ENCODE measurements at places on chromosomes 5 and 9. TPM values are rescaled to one million over a fixed set of nuclear protein-coding genes. Genes with fewer than 3 reads are reported as not detected.

PCDHB9 gene
- 0.53 TPM for total RNA-seq

DNA sequence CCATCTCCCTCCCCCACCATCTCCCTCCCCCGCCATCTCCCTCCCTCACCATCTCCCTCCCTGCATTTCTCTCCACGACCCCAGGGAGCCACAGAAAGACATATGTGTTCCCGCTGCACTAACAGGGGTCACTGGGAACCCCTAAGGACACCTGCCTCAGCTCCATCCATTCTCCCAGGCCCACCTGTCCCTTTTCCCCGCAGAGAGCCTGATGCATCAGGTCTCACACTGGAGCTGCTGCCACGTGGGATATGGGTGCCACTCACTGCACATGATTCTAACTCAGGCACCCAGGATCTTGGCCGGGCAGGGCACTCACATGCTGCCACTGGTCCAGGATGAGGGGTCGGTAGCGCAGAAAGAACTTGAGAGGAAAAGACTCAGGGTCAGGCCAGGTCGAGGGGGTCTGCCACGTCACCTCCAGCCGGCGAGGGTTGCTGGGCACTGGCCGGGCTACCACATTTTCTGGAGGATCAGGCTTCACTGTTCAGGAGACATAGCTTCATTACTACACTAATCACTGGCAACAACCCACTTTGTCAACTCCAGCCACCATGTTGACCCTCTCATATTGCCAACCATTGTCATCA is 33.2 kb upstream of the ENHO start:
- DNase-seq, result no peak

- DNase-seq, result no peak
Observed at GRCh38 chr9:127088724-127089615, 33.5 kb downstream of the ANGPTL2 start.

GRCh38 chr9:19209188-19209587 is 21.3 kb upstream of the DENND4C start:
- no peak for DNase-seq

DNA sequence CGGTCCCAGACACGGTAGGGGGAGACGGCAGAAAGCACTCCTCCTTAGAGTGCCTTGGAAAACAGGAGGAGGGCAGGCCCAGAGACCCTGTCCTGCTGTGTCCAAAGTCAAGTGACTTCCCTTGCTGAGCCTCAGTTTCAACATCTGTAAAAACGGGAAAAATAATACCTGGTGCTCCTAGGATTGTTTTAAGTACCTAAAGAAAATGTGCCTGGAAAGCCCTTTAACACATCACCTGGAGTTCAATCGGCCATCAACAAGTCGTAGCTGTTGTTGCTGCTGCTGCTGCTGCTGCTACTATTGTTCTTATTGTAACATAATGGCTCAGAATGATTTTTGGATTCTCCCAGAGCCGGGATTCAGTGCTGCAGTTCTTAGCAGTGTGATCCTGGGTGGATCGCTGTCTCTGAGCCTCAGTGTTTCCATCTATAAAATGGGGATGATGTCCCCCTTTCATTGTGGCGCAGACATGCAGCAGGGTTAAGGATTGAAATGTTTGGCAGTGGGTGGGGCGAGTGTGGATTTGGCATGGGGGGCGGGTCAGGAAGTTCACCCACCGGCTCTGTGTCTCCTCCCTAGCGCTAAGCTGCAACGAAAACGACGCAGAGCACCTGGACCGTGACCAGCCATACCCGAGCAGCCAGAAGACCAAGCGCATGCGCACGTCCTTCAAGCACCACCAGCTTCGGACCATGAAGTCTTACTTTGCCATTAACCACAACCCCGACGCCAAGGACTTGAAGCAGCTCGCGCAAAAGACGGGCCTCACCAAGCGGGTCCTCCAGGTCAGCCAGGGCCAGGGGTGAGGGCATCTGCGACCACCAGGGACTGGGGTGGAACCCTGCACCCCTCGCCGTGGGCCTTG is 9.2 kb downstream of the LHX2 start:
- DNase-seq, result no peak
